Stimulated activated CD4-positive, alpha-beta T cell treated with anti-CD3 and anti-CD28 coated beads, Interleukin-1b, Interleukin-23, amount 100 ng/mL, for 1 hour (primary cell): ENCODE measurements at places on chromosomes 13 and 19.

DNA sequence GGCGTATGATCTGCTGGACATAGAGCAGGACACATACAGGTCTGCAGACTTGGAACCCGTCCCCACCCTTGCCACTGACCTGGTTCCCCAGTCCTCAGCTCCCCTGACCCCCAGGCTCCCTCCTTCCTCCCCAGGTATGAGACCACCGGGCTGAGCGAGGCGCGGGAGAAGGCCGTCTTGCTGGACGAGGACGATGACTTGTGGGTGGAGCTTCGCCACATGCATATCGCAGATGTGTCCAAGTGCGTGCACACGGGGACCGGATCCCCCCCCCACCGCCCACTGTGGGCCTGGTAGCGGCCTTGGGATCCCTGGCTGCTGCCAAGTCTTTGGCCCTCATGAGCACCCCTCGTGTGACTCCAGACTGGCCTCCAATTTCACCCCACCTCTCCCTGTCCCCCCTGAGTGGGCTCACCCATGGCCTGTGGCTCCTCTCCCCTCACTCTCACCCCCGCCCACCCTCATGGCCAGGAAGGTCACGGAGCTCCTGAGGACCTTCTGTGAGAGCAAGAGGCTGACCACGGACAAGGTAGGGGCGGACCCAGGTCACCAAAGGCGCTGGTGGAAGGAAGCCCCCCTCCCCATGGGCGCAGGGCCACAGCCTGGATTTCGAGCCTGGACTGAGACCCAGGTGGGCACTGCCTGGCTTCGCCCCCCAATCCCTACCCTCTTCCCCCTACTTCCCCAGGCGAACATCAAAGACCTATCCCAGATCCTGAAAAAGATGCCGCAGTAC lies 5.6 kb downstream of the STXBP2 start:
- DNase-seq: no peak

DNA sequence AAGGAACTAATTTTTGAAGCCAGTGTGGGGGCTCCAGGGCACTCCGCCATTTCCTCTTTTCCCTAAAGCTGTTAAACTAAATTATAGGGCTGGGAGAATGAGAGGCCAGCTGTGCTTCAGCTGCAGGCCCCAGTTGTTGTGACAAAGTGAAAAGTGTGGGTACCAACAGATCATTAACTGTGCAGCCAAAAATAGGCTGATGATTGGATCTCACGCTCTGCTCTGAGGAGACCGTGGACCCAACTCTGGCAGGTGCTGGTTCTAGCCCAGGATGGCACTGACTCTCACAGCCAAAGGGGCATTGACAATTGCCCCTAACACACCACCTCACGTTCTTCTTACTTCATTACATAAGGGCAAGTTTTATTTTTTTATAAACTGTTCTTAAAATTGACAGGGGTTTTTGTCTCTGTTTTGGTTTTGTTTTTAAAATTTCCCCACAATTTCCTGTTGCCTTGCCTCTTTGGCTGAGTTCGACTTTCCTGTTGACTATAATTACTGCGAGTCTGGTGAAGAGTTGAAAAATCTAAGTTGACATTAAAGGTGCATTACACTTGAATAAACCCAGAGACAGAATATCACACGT lies 391.0 kb downstream of the FGF9 start:
- DNase-seq: no peak

DNA sequence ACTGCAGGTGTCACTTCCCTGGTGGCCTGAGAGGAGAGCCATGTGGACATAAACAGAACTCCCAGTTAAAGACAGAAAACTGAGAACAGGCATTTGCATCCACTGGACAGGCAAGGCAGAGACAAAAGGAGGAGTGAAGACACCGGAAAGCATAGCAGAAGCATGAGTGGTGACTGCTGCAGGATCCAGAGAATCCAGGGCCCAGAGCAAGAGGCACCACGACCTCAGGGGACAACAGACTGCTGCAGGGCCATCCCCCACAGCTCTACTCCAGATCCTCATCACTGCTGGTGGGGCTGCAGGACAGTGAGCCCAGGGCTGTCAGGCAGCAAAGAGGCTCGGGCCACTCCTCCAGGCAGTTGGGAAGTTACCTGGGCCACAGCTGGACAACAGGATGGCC lies 14.5 kb upstream of the ISYNA1 start:
- no peak for DNase-seq

DNA sequence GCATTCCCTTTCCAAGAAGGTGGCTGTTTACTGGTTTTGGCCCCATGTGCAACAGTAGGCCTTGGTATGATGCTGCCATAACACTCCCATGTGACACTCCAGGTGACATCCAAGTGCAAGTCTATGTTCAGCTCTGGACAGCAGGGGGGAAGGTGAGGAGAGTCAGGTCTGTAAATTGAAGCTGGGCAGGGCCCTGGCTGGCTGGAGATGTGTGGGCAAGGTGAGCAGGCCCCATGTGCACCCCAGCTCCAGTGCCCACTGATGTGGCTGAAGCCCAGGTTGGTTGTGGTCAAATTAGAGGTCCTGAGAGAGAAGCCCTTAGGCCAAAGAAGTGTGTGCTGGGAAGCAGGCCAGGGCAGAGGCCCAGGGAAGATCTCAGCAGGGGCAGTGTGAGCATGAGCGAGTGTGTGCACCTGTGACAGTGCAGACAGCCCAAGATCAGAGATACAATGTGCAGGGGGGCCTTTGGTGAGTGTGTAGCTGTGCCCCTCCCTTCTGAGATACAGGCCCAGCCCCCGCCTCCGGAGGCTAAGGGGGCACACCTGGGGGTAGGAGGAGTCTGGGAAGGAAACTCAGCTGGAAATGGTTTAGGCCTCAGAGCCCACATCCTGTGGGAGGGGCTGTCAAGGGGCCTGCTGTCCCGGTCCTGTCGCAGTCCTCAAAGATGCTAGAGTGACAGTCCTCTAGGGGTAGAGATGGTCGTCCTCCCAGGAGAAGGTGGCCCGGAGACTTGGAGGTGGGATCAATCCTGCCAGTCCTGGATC lies 18.6 kb downstream of the DEDD2 start:
- DNase-seq: no peak

- DNase-seq: peak; percentile 31
These were observed at the start of gene LAIR1 for GRCh38 chr19:54364775-54365257. Gene LAIR1 (minus strand): TSS chr19:54364931. CDS start chr19:54364804, 127 bp downstream.

GRCh38 chr13:104833221-104833620 lies 1702.2 kb downstream of the EFNB2 start:
- no peak for DNase-seq

- no peak for DNase-seq
These were observed 35.1 kb downstream of the TMEM255B start for GRCh38 chr13:113794086-113794485.

- no peak for DNase-seq
These were observed 15.6 kb upstream of the NOTCH3 start for GRCh38 chr19:15216363-15216762.

- DNase-seq: peak; percentile 35
These were observed 709 bp downstream of the N4BP2L1 start for GRCh38 chr13:32426990-32427851.

GRCh38 chr19:18304458-18305310 lies 18.2 kb downstream of the LSM4 start:
- DNase-seq: peak; percentile 64

GRCh38 chr19:6108721-6109633 lies 1.3 kb downstream of the RFX2 start:
- peak; percentile 8 for DNase-seq

- DNase-seq: no peak
These were observed 1.4 kb downstream of the UBA2 start for GRCh38 chr19:34429553-34429952.

DNA sequence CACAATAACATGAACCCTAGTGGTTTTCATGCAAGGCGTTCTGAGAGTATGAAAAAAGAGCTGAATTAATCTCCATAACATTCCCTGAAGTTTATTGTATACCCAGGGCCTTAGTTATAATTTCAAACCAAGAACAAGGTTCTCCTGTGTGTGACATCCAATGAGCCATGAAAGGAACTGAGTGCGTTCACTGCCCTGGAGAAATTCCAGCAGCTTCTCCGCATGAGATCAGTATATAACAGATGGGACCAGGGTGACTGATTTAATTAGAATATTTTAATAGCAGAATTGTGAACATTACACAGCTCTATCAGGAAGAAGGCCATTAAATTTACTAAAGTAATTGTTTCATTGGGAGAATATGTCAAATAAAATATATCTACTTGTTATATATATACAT lies 1190.5 kb upstream of the SLC10A2 start:
- DNase-seq: no peak

DNA sequence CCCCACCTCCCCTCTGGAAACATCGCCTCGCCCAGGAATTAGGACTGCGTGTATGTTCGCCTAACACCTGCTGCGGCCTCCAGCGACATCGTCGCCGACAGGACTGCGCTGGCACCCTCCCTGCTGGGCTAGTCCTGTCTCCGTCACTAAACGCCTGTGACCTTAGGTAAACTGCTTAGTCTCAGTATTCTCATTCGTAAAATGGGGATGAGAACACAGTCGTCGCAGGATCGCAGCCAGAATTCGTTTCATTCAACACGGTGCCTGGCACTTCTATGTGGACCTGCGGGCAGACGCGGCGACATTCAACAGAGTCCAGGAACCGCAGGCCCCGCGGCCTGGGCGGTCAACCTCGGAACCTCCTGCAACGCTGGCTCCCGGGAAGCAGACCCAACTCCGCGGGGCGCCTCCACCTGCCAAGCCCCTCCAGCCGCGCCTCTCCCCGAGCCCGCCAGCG lies 485 bp downstream of the CRYL1 start:
- no peak for DNase-seq

- DNase-seq: no peak
These were observed 28.7 kb upstream of the FRY start for GRCh38 chr13:32002873-32003272.

DNA sequence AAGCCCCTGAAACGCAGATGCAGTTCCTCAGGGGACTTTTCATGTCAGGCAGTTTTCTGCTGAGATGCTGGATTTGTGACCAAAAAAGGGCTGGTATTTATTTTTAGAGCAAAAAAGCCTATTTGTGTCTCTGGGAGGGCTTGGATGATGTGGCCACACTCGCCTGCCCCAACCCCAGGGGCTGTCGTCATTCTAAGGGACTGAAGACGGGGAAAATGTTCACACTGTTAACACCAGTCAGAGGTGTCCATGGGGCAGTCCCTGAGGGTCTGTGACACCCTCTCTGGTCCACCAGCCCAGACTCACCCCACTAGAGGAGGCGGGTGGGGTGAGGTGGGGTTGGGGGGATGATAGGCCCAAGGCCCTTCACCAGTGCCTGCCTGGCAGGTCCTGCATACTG lies 15.9 kb upstream of the EPHX3 start:
- DNase-seq: no peak

DNA sequence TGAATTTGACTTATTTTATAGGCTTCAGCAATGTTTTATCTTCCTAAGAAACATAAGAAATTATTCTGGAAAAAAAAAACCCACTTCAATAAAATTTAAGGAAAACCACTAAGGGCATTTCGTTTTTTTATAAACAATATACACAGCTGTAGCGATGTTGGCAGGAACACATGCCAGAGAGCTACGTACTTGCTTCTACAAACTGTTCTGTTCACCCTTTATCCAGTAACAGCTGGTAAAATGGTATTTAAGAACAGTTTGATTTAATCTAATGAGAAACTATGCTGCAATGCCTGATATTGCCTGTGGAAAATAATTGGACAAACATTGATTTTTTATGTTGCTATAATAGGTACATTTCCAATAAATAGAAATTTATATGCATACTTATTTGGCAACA lies 137.2 kb upstream of the DACH1 start:
- DNase-seq: no peak

- no peak for DNase-seq
These were observed 469 bp downstream of the COX6B2 start for GRCh38 chr19:55353803-55354697.

GRCh38 chr19:6811906-6812305 lies 39.4 kb downstream of the VAV1 start:
- no peak for DNase-seq

DNA sequence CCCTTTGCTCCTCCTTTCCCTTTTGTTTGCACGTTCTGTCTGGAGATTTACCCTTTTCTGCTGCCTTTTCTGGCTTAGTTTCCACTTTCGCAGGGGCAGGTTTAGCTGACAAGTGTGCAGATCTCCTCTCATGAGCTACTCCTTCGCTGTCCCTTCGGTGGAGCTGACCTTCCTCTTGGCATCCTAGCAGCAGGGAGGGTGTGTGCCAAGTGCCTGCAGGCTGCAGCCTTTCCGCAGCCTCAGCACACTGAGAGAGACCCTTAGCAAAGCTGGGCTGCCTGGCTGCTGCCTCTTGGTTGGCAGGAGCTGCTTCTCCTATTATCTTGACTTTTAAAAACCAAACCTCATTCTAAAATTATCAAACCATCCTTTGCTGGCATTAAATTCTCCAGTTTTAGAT lies 132.5 kb downstream of the DNAJC3 start:
- no peak for DNase-seq

GRCh38 chr13:21942061-21942460 lies 271.2 kb downstream of the FGF9 start:
- no peak for DNase-seq

- no peak for DNase-seq
These were observed 2.7 kb upstream of the CEACAM7 start for GRCh38 chr19:41690801-41691065.

GRCh38 chr19:54616057-54616456 lies 14.2 kb upstream of the LILRB1 start:
- no peak for DNase-seq

GRCh38 chr13:48316826-48317510 lies 13.4 kb downstream of the RB1 start:
- no peak for DNase-seq

GRCh38 chr13:96011291-96011872 lies 41.8 kb downstream of the UGGT2 start:
- DNase-seq: no peak

DNA sequence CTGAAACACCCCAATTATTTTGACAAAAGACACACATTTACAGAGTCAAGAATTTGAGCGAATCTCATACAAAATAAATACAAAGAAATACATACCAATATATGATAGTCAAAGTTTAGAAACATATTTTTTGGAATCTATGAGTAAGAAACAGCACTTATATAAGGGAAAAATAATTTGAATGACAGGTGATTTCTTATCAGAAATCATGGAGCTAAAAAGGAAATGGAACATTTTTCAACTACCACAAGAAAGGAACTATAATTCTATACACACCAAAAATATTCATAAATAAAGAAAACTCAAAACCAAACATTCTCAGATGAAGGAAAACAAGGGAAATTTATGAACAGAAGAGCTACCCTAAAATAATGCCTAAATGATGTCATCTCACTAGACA lies 1226.6 kb downstream of the PCDH9 start:
- DNase-seq: no peak

GRCh38 chr13:44801990-44802389 lies 187.3 kb downstream of the NUFIP1 start:
- DNase-seq: no peak

DNA sequence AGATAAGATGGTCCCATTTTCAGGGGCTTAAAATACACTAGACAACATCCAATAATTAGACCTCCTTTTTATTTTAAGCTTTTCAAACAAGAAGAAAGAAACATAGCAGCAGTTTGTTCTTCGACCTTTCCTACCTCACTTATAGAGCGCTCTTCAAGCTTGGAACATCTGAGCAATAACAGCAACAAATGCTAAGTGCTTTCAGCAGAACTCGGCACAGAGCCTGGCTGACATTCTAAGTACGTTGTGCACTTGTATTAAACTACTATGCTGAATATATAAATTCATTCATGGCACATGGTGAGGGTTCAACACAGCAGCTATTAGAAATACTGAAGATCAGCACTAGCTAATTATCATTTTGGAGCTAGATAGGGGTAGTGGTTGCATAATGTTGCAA lies 256.1 kb upstream of the MAB21L1 start:
- no peak for DNase-seq
